ENCODE measurements at places on chromosomes 11 and 22.

DNA sequence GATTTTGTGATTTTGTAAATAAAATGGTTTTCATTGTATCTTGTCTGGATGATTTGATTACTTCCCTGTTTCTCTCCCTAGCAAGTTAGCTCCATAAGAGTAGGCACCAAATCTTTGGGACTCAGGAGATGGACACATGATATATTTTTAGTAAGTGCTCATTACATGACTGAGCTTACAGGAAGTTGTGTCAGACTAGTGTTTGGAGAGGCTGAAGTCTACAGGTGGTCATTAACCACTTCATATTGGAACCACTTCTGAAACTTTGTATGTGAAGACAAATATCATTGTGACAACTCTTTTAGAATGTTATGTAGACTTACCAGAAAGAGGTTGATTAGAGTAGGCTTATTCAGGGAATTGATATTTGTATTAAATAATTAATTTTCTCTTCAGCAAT lies 19.1 kb downstream of the ARHGAP42 start:
- no peak for DNase-seq

- DNase-seq = no peak
These were observed 3.1 kb downstream of the CPT1A start for GRCh38 chr11:68838572-68838964.

DNA sequence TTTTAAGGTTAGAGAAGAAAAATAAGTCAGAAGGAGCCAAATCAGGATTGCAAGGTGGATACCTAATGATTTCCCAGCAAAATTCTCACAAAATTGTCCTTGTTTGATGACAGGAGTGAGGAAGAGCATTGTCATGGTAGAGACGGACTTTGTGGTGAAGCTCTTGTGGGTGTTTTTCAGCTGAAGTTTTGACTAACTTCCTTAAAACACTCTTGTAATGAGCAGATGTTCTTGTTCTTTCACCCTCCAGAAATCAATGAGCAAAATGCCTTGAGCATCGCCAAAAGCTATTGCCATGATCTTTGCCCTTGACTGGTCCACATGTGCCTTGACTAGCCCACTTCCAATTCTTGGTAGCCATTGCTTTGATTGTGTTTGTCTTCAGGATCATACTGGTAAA lies 20.0 kb downstream of the CALCB start:
- no peak for DNase-seq

DNA sequence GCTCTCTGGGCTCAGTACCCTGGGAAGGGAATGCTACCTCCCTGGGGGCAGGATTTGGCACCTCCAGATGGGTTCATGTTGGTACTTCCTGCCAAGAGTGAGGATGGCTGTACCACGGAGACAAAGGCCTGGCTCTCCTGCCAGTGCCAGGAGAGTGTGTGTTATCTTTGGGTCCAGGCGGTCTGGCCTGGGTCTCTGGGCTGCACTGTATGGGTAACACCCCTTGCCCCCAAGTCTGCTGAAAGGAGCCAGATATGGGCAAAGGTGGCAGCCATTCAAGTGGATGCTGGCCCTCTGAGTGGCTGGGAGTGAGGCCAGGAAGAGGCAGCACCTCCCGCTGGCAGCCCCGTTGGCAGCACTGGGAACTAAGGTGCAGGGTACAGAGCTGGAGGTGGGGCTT lies 91.5 kb downstream of the NECTIN1 start:
- DNase-seq = no peak

DNA sequence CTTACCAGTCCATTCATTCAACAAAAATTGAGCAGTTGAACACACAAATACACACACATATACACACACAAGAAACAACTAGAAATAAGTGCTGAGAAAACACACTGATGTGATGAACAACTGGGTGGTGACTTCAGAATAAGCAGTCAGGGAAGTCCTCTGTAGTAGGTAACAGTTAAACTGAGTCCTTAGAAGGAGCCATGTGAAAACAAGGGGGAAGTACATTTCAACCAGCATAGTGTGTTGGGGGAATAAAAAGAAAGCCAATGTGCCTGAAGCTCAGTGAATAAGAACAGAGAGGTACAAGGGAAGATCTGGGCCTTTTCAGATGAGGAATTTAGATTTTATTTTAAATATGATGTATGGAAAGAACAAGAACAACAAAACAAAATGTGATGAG lies 6.8 kb upstream of the TMEM123 start:
- DNase-seq = no peak

GRCh38 chr22:41787331-41787730 lies 13.1 kb upstream of the CCDC134 start:
- no peak for DNase-seq

DNA sequence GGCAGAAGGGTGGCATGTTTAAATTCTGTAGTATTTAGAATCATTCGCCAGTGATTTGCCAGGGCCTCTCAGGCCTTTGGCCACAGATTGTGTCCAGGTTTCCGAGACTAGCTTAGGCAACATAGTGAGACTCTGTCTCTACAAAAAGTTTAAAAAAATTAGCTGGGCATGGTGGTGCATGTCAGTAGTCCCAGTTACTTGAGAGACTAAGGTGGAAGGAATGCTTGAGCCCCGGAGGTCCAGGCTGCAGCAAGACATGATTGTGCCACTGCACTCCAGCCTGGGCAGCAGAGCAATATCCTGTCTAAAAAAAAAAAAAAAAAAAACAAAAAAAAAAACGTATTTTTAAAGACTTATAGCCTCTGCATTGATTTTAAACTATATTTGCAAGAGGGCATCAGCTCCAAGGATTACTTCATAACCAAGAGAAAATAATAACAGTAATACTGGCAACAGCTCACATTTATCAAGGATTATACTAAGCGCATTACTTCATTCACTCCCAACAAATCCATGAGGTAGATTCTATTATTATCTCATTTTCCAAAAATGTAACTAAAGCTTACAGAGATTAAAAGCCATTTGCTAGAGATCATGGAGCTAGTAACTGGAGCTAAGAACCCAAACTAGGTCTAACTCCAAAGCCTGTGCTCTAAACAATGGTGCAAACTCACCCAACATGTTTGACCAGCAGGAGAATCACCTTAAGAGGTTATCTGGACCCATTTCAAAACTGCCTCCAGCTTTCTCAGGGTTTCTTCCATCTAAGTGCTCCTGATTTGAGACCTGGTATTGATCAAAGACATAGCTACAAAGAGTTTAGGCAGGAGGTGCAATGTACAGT lies 32.6 kb upstream of the SLC6A5 start:
- DNase-seq = no peak

DNA sequence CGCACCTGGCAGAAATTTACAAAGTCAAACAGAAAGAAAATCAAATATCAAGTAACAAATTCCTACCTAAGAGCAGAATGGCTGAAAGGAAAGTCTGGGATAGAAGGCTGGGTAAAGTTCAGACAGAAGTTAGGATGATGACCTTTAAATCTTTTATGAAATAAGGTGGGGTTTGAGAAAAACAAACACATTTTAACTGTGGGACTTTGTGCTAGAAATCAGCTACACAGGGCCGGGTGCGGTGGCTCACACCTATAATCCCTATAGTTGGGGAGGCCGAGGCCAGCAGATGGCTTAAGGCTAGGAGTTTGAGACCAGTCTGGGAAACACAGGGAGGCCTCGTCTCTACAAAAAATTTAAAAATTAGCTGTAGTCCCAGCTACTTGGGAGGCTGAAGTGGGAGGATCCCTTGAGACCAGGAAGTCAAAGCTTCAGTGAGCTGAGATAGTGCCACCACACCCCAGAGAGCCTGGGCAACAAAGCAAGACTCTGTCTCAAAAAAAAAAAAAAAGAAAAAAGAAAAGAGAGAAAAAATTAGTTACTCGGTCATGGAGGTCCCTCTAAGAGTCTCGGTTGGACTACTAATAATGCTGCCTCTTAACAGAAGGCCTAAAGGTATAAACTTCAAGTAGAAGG lies 119.7 kb upstream of the BID start:
- DNase-seq = no peak

DNA sequence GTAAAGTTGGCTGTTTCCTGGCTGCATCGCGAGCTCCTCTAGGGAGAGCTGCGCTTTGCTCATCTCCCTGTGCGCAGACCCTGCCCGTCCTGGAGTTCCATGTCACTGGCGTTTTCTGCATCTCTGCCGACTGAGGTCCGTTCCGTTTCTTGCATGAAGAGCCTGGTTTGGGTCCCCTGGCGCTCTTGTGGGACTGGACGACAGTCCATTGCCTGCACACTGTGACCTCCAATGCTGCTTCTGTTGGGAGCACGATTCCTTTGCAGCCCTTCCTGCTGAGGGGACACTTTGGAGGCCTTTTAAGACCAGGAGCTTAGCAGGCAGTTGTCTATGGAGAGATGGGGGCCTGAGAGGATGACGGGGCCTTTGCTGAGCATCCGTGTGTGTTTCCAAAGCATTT lies 90.3 kb downstream of the TBC1D22A start:
- DNase-seq = no peak

DNA sequence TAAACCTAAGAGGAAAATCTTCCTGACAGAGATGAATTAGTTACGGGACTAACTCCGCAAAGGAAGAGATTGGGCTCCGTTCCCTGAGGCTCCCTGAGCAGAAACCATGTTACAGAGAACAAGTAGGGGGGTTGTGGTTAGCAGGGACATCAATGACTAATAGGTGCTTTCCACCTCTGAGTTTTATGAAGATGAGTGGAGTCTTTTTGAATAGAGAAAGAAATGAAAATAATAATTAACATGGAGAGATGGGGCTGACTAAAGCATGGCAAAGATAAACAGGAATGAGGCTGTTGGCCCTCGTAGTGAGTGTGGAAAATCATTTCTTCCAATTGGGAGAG lies 47.5 kb upstream of the PICALM start:
- no peak for DNase-seq

GRCh38 chr11:93564895-93565294 lies 21.7 kb upstream of the SMCO4 start:
- no peak for DNase-seq

Measured in activated naive CD4-positive, alpha-beta T cell (primary cell).